NCI-H510A treated with DMSO at 0.1 percent for 48 hours (cell line): ENCODE measurements at places on chromosomes 3 and 15.

DNA sequence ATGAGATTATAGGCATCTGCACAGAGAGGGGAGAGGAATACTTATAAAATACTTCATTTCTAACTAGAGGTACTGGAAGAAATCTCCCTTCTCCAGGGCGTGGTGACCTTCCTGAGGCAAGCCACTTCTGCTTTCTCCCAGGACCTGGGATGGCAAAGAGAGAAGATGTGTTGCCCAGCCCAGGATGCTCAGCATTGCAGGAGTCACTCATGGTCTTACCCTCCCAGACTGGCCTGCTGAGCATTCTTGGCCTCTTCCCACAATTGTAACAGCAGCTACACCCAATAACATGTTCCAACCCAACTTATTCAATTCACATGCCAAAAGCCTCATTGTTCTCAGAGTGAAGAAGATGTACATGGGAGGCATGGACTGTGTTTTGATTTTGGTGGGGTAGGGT lies 37.9 kb downstream of the IL20RB start:
- DNase-seq: no peak

- DNase-seq: no peak
Observed at GRCh38 chr15:85897895-85898717, 103.4 kb upstream of the KLHL25 start.

DNA sequence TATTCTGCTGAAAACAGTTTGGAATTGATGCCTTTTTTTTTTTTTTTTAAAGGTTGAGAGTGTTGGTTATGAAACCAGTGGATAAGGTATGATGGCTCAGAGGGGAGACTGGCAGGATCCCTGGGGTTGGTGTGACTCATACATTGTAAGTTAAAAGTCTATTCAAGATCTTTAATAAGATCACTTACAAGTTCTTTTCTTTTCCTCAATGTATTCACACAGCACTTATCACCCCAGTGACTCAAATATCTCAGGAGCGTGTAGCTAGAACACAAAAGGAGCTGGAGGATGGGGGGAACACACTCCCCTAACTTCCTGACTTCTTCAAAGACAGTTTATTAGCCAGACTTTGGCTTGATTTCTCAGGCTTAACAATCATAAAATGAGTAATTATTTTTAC lies 285.3 kb downstream of the SV2B start:
- no peak for DNase-seq

DNA sequence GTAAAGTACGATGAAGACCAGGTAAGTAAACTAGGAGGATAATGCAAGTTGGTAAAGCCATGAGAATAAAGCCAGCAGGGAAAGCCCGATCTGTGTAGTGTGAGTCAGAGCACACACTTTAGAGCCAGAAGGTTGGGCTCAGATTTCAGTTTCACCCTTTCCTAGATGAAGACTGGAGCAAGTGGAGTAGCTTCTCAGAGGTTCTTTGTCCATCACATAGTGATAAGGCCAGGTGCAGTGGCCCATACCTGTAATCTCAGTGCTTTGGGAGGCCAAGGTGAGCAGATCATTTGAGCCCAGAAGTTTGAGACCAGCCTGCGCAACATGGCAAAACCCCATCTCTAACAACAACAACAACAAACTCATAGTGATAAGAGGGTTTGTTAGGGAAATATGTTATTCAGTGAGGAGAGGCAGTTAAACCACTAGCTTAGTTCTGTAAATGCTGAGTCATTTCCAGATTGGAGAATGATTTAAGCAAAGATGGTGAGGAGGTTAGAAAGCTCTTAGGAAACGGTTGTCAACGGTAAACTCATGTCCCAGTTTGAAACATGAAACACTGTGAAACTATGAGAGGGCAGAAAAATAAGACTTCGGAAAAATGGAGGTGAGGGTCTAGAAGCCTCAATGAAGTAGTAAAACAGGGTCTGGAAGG lies 39.0 kb downstream of the IL12A start:
- peak; percentile 37 for DNase-seq

DNA sequence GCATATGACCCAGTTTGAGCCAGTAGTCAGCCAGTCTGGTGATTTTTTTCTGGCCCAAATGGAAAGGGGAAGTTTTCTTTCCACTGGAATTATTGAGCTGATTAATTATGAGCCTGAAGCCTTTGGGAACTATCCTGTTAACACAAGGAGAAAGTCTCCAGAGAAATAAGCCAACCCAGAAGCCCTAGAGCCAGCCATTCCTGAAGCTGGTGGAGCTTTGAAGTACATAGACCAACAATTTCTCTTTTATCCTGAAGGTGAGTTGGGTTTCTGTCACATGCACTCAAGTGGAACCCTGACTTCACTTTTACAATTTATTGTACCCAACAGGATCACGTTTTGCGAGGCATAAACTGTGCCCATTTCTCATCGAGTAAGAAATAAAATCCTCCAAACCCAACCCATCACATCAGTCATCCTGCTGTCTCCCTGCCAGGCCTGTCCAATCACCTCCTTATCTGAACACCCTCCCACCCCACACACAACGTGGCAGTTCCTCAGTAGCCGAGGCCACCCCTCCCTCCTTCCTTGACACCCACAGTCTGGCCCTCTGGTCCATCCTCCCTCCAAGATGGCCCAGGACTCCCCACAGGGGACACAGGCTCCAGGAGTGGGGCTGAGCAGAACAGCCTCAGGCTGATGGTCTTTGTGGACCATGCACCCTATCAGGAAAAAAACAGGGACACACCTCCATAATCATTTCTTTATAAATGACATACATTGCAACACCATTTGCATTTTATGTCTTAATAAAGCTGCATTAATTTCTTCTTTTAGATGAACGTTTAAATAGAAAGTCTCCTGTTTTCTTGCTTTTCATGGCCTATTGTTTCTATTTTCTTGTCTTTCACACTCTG lies 55.7 kb upstream of the GATA2 start:
- DNase-seq: no peak

DNA sequence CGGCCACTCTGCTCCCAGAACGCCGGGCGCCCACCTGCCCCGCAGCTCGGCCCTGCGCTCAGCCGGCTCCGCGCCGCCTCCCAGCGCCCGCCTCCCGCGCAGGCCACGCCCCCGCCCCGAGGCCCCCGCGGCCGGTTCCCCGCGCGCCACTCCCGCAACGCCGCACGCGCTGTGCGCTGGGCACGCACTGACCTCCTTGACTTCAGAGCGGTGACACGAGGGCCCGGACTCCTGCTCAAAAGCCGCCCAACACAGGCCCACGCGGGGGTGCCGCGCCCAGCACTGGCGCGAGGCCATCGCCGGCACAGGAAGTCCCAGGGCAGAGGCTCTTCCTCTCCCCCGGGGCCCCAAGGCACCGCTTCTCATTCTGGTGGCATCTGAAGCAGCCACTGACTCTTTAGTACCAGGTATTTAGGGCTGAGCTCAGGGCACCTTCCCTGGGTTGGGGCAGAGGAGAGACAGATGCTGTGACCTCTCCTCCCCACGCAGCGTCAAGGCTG lies 12.4 kb downstream of the TNK2 start:
- no peak for DNase-seq

DNA sequence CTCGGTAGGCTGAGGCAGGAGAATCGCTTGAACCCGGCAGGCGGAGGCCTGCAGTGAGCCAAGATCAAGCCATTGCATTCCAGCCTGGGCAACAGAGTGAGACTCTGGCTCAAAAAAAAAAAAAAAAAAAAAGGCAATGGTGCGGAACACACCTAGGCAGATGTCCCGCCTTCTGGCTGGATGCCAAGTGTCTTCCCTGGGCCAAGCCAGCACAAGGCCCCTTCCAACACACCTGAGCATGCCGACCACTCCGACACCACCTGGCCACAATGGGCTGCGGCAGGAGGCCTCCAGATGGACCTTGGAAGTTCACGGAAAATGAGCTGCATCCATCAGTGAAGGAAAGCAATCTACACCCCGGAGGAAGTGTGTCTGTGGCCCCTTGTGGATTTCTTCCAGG lies 19.0 kb downstream of the NUP210 start:
- peak; percentile 77 for DNase-seq

DNA sequence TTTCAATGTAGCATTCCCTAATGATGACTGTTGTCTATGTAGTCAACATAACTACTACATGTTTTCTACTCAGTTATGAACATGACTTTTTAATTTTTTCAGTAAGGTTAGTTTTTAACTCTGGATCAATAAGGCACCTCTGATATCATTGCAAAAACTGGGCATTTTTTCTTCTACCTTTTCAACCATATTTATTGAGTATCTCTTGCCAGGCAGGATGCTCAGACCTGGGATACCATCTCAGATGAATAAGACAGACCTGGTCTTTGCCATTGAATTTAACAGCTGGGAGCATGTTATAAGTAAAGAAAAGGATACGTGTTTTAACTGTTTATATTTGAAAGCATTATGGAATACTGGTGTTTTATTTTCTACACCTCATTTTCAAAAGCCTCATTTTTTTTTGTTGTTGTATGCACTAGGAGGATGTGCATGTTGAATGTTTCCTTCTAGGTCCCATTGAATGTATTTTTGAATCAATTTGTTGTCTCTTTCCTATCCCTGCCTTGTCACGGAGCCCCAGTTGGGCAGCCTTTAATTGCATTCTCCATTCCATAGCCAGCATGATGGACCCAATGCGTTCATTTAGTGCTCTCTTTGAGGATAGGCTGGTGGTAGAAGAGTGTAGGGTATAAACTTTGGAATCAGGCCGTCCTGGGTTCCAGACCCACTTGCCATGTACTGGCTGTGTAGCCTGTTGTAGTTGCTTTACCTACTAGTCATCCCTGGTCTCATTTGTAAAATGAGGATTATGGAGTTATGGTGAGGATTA lies 3.7 kb downstream of the TGFBR2 start:
- DNase-seq: no peak

GRCh38 chr3:152097770-152098169 lies 171.0 kb upstream of the MBNL1 start:
- DNase-seq: no peak

DNA sequence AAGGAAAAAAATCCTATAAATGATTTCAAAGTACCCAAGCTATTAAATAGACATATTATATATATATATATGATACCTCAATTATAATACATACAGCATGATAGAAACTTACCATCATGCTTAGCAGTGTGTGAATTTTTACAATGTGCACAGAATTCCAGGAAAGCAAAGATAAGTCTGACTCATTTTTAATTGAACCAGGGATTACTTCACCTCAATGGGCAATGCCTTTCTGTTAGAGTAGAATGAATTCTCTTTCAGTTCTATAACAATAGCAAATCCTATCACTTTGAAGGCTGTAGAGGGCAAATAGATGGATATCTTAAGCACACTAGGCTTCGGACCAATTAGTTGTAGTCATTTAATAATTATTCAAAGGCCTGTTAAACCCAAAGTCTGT lies 54.8 kb upstream of the P3H2 start:
- DNase-seq: no peak

GRCh38 chr15:35208353-35208752 lies 123.3 kb upstream of the NANOGP8 start:
- DNase-seq: no peak

- DNase-seq: no peak
Observed at GRCh38 chr15:100430411-100430810, 88.6 kb upstream of the ADAMTS17 start.

GRCh38 chr15:63971427-63971805 lies 74.9 kb downstream of the DAPK2 start:
- no peak for DNase-seq

GRCh38 chr15:99369196-99369595 lies 117.9 kb downstream of the LRRC28 start:
- DNase-seq: no peak

GRCh38 chr3:42735019-42735418 lies 32.4 kb upstream of the HHATL start:
- DNase-seq: peak; percentile 57

GRCh38 chr3:24100696-24101402 lies 155.8 kb downstream of the NR1D2 start:
- DNase-seq: no peak

DNA sequence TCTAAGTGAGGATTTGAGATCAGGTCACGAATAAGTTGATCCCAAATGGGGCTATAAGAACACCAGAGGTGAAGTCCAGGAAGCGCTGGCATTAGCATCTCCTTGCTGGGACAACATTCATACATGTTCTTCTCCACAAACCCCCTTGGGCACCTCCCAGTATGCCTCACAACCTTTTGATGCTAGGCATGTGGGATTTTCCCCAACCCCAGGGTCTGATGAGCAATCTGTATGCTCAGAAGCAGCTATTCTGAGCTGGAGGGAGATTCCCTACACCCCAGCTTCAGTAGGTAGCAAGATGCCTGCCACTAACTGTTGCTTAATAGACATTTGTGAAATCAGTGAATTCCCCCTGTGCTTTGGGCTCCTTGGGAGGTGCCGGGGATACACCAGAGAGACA lies 32.2 kb downstream of the SLC6A11 start:
- no peak for DNase-seq

GRCh38 chr3:150793641-150794040 lies 30.7 kb upstream of the SIAH2 start:
- no peak for DNase-seq

DNA sequence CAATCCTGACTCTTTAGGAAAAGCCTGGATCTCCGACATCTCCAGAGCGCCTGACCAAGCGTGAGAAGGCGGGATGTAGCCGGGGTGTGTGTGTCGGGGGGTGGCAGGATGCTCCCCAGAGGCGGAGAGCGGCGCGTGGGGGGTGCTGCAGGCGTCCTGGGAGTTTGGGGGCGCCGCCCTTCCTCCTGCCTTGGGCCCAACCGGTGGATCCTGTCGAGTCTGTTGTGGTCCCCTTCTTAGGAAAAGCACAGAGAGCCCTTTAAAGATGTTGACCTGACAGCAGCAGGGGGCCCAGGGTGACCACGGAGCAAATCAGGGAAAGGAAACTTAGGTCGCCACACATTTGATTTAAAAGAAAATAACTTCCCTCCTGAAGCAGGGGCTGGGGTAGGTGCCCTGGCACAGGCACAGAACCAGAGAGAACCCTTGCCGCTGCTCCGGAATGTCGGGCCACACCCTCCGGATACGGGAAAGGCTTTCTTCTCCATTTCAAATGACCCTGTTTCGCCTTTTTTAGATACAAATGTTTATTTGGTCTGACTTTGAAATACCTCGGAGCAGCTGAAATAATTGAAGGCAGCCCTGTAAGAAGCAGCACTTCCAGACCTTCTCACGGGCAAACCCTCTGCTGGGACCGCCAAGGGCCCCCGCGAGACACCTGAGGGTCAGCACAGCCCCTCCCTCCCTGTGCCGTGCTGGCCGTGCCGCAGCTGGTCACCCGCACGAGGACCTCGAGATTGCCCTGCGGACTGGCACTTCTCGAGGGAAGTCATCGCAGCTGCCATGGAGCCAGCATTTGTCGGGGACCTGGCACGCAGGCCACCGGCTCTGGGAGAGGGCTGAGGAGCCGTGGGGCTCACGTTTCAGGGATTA lies 102.9 kb upstream of the KLF13 start:
- no peak for DNase-seq

- no peak for DNase-seq
Observed at GRCh38 chr3:136942803-136943202, 15.0 kb upstream of the IL20RB start.
